ENCODE measurements at places on chromosomes 13 and 19.
A peak's percentile ranks its signal among the peaks of the same experiment; 100 is the strongest.

- peak; percentile 24 for DNase-seq
Measured at GRCh38 chr19:48512504-48513288, 1.1 kb upstream of the LMTK3 start.

GRCh38 chr19:29211562-29212355 is 1.2 kb downstream of the UQCRFS1 start:
- peak; percentile 43 for DNase-seq

- DNase-seq = peak; percentile 71
Measured at GRCh38 chr13:110015253-110015652, 228.9 kb upstream of the IRS2 start.

GRCh38 chr13:46010148-46010547 is 42.4 kb downstream of the ZC3H13 start:
- peak; percentile 3 for DNase-seq

DNA sequence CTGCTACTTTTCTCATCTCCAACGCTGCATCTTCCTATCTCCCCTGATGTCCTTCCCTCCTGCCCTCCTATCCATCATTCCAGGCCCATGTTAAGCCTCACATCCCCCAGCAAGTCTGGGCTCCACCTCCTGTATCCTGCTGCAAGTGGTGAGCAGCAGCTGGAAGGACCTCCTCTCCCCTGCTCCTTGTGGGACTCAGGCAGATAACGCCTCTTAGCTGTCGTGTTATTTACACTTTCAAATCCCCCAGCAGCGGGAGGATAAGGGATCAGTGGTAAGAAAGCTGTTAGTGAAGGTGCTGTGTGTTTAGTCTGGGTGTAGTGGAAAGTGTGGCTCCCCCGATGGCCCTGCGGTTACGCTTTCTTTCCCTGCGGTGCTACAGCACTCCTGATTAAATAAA is 211.9 kb downstream of the ZNF536 start:
- no peak for DNase-seq

DNA sequence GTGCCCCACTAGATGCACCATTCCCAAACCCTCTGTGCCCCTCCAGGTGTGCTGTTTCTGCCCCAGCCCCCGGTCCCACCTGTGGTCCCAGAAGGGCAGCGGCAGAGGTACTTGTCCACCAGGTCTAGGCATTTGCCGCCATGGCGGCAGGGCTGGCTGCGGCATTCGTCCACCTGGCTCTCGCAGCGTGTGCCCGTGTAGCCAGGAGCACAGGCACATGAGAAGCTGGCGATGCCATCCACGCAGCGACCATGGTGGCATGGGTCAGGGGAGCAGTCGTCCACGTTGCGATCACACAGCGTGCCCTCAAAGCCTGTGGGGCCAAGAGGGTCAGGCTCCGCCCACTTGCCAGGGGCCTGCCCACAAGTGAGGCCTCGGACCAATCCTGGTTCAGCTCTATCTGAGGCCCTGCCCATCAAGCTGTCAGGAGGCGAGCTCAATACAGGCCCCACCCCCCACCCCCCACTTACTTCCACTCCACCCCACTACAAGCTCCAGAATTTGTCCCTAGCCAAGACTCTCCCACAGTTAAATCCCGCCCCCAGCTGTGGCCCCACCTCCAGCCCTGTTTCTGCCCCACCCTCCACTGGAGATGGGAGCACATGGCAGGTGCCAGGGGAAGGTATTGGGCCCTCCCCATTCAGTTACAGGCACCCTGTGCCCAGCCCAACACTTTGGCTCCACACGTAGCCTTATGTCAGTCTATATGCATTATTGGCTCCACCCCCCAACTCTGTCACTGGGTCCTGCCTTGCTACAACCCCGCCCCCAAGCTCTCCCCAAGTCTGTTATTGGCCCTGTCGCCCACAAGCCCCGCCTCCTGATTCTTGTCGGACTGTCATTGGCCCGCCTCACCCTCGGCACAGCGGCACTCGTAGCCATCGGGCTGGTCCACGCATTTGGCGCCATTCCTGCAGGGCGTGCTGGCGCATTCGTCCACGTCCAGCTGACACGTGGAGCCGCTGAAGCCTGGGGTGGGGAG is 13.5 kb downstream of the NOTCH3 start:
- DNase-seq = no peak

DNA sequence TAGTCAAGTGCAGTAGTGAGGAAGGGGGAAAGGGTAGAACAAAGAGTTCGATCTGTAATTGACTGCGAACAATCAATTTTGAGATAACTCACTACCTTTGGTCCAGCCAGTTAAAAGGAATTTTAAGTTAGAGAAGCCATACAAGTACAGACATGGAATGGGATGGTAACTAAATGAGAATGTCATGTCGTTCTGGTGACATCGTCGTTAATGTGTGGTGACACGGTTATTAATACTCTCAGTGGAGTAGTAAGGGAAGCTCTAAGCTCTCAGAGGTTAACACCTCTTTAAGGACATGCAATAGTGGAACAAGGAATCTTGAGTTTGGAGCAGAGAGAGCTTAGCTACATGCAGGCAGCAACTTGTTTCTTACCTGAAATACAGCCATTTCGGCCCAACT is 154.9 kb upstream of the KLF12 start:
- DNase-seq = peak; percentile 34
